NCI-H510A (cell line): ENCODE measurements at places on chromosomes 2 and 18.

- no peak for DNase-seq
Observed at GRCh38 chr2:99027856-99028255, 91.8 kb upstream of the CRACDL start.

DNA sequence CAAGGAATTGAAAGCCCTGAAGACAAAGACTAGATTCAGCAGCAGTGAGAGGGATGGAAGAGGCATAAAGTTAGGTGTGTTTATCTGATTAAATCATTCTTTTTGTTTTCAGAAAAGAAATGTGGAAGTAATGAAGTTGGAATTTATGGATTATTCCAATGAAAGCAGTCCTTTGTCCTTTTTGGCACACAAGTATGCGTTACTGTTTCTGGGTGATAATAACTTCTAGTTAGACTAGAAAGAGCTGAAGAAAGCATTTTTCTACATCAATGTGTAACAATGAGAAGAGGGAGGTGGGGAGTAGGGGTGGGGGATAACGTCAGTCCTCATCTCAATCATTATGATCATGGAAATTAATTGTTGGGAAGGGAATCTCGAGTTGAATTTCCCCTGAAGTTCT, 53.0 kb downstream of the AQP4 start:
- DNase-seq = no peak

- DNase-seq = no peak
Observed at GRCh38 chr2:73006969-73007710, 64.4 kb downstream of the SFXN5 start.

GRCh38 chr2:142725386-142725785, 152.1 kb upstream of the KYNU start:
- DNase-seq = no peak

GRCh38 chr18:8673256-8674209, 31.8 kb upstream of the MTCL1 start:
- no peak for DNase-seq

DNA sequence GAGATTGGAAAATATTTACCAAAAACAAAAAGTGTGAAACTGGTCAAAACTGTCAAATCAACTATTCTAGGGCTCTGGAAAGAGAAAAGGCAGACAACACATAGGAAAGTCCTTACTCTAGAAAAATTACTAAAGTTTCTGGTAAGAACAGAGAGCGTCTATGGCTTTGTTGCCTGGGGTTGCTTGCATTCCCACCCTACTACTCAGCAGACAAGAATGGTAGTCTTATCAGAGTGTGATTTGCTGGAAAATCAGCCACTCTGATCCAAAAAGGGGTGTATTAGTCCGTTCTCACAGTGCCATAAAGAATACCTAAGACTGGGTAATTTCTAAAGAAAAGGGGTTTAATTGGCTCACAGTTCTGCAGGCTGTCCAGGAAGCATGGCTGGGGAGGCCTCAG, 50.3 kb upstream of the CDH20 start:
- DNase-seq = no peak

DNA sequence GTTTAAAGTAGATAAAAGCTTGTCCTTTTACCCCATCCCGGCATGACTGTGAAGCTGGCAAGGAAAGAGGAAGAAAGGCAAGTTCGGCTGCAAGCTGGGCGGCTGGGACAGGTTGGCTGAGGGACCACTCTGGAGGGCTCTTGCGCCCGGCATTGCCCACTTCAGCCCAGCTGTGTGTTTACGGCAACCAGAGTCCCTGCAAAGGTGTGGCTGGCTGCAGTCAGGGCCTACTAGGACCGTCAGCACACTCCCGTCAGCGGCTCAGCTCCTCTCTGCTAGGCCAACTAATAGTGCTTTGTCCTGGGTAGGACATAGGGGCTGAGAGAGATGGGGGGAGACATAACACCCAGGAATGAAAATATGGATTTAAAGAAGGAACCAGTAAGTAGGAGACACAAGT, 11.7 kb upstream of the SAP130 start:
- DNase-seq = no peak

GRCh38 chr2:43707255-43708015, 31.2 kb upstream of the C1GALT1C1L start:
- no peak for DNase-seq

DNA sequence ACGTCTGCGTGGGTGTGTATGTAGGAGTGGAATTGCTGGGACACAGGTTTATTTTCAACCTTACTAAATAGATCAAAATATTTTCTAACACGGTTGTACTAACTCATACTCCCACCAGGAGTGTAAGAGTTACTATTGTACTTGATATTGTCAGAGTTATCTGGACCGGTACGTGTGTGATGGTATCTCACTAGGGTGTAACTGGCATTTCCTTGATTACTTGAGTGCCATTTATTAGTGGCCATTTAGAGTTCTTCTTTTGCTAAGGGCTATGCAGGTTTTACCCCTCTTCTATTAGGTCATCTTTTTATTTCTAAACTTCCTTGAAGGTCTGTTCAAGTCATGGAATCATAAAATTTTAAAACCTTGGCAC, 33.5 kb downstream of the CENPO start:
- DNase-seq = no peak

- no peak for DNase-seq
Observed at GRCh38 chr2:111034606-111035005, 86.1 kb upstream of the BCL2L11 start.

DNA sequence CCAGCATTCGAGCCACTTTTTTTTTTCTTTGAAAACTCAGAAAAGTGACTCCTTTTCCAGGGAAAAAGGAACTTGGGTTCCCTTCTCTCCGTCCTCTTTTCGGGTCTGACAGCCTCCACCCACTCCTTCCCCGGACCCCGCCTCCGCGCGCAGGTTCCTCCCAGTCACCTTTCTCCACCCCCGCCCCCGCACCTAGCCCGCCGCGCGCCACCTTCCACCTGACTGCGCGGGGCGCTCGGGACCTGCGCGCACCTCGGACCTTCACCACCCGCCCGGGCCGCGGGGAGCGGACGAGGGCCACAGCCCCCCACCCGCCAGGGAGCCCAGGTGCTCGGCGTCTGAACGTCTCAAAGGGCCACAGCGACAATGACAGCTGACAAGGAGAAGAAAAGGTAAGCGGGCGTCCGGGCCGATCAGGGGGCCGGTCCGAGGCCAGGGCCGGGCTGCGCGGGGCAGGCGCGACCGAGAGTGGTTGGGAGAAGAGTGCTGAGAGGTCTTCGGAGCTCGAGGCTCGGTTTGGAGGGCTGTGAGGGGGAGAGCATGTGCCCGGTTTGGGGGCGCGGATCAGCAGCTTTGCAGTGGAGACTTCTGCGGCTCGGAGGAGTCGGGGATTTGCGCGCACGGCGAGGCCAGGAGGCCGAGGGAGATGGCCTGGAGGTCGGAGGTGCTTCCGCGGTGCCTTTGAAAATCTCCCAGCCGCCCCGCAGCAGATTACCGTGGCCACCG, 502 bp downstream of the EPAS1 start:
- peak; percentile 53 for DNase-seq

DNA sequence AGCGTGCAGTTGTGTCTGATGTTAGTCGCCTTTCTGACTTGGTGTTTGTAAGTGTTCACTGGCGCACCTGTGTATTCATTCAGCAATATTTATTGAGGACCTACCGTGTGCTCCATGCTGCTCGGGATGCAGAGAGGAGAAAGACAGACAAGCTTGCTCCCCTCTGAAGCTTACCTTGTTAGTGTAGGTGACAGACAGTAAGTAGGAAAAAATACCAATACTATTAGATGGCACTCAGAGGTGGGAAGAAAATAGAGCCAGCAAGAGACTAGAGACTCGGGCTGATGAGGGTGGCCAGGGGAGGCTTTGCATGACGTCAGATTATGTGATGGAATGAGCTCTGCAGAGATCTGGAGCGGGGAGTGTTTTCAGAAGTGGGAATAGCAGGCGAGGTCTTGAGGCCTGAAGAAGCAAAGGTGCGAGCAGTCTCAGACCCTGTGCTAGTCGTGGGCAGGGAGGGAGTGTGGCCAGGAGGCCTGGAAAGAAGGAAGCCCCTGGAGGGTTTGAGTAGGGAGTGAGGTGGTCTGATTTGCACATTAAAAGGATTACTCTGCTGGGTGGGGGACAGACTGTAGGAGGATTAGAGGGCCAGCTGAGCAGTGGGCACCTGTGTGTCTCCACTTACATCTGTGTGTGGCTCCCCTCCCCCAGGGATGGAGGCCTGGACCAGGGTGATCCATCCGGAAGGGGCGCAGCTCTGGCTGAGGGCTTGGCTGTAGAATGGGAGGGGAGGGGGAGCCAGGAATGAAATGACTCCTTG, 11.8 kb downstream of the MTCL1 start:
- no peak for DNase-seq

DNA sequence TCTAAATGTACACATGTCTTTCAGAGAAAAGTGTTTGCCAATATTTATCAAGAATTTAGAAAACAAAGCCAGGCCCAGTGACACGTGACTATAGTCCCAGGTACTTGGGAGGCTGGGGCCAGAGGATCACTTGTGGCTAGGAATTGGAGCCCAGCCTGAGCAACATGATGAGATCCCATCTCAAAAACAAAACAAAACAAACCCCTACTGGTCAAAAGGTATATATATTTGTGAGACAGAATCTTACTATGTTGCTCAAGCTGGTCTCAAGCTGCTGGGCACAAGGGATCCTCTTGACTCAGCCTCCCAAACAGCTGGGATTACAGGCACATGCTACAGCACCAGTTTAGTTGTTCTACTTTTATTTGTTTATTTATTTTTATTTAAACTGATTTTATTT, 79.2 kb downstream of the ZDBF2 start:
- DNase-seq = no peak

GRCh38 chr2:96073170-96073775, 38.6 kb upstream of the GPAT2 start:
- no peak for DNase-seq
